ENCODE measurements at places on chromosomes 1 and 21.

- H3K27ac ChIP-seq, result no peak overlapping the region
- H3K36me3 ChIP-seq, result peaks cover 45% of the 10 kb centered on the region
- no peaks in the 10 kb centered on the region for H3K4me1 ChIP-seq
- no peak overlapping the region for H3K4me3 ChIP-seq
- DNase-seq, result no peak
Observed at GRCh38 chr1:205798577-205798976, 14.4 kb downstream of the SLC41A1 start.

DNA sequence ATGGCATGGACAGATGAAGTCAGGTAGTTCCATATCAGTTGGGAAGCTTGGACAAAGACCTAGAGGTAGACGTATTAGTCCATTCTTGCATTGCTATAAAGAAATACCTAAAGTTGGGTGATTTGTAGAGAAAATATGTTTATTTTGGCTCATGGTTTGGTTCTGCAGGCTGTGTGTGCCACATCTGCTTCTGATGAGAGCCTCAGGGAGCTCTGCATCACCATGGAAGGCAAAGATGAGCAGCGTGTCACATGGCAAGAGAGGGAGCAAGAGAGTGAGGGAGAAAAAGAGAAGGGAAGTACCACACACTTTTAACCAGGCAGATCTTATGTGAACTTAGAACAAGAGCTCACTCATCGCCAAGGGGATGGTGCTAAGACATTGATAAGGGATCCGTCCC is 9.0 kb downstream of the TSACC start:
- H3K27me3 ChIP-seq, result no peaks in the 10 kb centered on the region
- no peak overlapping the region for H3K4me3 ChIP-seq
- H3K27ac ChIP-seq, result no peak overlapping the region
- no peaks in the 10 kb centered on the region for H3K36me3 ChIP-seq
- H3K4me1 ChIP-seq, result no peaks in the 10 kb centered on the region

DNA sequence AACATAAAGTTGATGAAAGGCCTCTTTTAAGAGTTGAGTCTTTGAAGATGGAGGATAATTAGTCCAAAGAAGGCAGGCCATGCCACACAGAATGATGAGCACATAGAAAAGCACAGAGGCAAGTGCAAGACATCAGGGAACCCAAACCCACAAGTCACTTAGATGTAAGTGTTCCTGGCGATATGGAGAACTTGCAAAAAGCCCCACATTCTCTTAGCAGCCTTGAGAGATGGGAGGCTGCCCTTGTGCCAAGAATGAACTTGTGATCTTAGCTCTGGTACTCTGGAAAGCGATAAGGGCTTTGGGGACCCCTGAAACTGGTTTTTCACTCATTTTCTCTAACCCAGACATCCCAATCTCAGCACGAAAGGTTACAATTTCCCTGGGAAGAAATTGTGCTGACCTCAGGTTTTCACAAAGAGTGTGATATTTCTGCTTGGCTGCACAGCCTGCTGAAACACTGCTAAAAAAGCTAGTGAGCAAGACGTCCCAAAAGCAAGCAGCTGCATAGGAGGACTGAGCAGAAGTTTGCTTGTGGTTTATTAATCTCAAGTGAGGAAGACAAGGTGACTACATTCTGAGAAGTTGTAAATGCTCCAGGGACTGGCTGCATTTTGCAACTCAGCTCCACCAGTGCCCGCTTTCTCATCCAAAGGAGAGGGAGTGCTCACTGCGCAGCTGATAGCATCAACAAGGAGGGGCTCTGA is 496.9 kb upstream of the CAMK1G start:
- no peaks in the 10 kb centered on the region for H3K4me1 ChIP-seq
- DNase-seq, result no peak
- no peaks in the 10 kb centered on the region for H3K27me3 ChIP-seq
- H3K36me3 ChIP-seq, result peaks cover 10% of the 10 kb centered on the region
- H3K4me3 ChIP-seq, result no peak overlapping the region

GRCh38 chr1:173669491-173669941 is at the start of gene ANKRD45:
TSS of gene ANKRD45 (minus strand) at chr1:173669851. CDS start at chr1:173659418, 10,433 bp downstream.
- peaks cover 3% of the 10 kb centered on the region for H3K36me3 ChIP-seq
- no peaks in the 10 kb centered on the region for H3K4me1 ChIP-seq
- H3K4me3 ChIP-seq, result peak within 1 kb of the TSS; percentile 78
- H3K27ac ChIP-seq, result no peak within 1 kb of the TSS

Data from H9 (cell line).